Suprapubic skin (tissue), 4 donors: ENCODE measurements at places on chromosomes 7 and 10. TPM values are rescaled to one million over a fixed set of nuclear protein-coding genes. Genes with fewer than 3 reads are reported as not detected.

Gene FAM25A
- total RNA-seq, result 593 TPM

DNA sequence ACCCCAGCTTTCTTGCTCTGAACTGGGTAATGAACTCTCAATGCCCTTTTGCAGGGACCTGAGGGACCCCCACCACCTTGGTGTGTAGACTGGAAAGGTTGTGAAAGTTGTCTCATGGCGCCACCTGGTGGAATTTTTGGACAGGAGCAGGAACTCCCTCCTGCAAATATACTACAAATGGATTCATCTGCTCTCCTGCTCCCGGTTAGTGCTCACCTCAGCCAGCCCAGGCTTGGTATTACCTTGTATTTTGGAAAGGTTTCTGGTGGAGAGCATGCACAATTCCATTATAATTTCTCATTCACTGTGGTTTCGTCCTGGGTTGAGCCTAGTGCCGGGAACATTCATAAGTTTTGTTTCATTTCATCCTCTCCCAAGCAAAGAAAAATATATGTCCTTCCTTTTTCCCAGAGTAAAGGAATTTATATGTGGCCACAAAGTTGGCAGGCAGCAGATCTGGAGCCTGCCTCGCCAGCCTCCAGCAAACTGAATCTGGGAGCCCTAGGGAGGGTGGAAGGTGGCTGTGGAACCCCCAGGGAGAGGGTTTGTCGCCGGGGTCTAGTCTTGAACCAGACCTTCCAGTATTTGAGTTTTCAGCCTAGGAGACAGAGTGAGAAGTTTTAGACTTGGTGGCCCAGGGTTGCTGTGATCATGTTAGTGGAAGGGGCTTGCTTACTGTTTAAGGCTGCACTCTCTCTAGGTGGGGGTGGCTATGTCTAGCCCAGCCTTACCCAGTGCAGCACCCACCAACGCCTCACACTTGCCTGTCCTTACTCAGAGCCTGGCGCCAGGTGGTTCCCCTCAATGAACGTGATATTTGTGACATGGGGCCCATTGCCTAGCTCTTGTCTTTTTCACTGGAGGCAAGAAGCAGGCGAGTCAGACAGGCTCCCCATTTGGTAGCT lies 9.5 kb downstream of the FAM241B start:
- no peaks in the 10 kb centered on the region for H3K36me3 ChIP-seq
- H3K4me1 ChIP-seq, result peaks cover 31% of the 10 kb centered on the region
- no peak overlapping the region for H3K4me3 ChIP-seq

- no peak overlapping the region for H3K27ac ChIP-seq
- no peaks in the 10 kb centered on the region for H3K27me3 ChIP-seq
- no peaks in the 10 kb centered on the region for H3K36me3 ChIP-seq
- no peak for DNase-seq
- no peak overlapping the region for H3K4me3 ChIP-seq
These were observed 48.5 kb downstream of the CALD1 start for GRCh38 chr7:134827889-134828288.

GRCh38 chr7:105439174-105439893 lies 50.6 kb upstream of the SRPK2 start:
- no peaks in the 10 kb centered on the region for H3K4me1 ChIP-seq
- no peaks in the 10 kb centered on the region for H3K27me3 ChIP-seq
- peak overlapping the region; percentile 61 for H3K27ac ChIP-seq
- no peak for DNase-seq
- H3K4me3 ChIP-seq, result no peak overlapping the region

GRCh38 chr10:119025776-119026175 lies 3.7 kb upstream of the NANOS1 start:
- peaks cover 32% of the 10 kb centered on the region for H3K4me1 ChIP-seq
- H3K27me3 ChIP-seq, result no peaks in the 10 kb centered on the region
- no peak for DNase-seq
- H3K4me3 ChIP-seq, result no peak overlapping the region
- H3K36me3 ChIP-seq, result no peaks in the 10 kb centered on the region
